ENCODE measurements at places on chromosomes 12 and 14.
A peak's percentile ranks its signal among the peaks of the same experiment; 100 is the strongest.

DNA sequence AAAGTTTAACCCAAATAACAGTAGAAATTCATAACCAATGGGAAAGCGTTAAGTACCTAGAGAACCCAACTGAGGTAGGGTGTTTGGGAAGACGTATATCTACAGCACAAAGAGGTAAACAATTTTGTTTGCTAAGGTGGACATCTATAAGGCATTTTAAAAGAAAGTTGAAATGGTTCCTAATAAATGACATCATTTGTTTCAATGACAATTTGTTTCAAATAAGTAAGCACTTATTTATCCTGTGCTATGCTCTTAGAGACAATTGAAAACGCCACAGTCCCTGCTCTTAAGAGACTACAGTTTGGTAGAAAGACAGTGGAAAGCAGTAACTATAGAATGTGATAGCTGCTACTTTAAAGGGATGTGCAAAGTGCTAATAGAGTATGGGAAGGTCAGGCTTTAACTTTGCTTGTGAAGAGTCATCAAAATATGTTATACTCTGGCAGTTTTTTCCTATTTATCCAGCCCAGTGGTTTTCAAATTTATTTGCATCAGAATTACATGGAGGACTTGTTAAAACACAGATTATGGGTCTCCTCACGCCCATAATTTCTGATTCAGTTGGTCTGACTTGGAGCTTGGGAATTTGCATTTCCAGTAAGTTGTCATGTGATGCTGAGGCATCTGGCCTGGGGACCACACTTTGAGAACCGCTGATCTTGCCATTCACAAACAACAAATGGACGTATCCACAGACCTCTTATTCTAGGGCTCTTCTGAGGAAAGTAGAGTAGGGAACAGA is 19.6 kb upstream of the SMCO2 start:
- DNase-seq = no peak

- peak; percentile 84 for DNase-seq
Observed at GRCh38 chr14:64196814-64197411, 97.3 kb downstream of the ESR2 start.

DNA sequence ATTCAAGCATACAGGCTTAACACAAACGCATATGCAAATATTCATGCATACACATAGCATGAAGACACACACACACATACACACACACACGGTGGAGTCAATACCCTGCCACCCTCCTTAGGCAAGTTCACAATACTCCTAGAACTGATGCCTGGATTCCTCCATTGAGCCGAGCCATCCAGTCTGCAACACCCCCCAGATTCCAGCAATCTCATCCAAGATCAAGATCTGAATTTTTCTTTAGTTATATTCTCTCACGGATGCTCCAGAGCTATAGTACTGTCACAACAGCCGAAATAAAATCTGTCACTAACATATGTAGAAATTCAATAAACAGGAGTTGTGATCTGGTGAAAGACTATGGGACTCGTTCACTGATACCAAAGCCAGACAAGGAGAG is 110.8 kb downstream of the NUAK1 start:
- DNase-seq = no peak

GRCh38 chr14:63453443-63453936 is 89.7 kb downstream of the PPP2R5E start:
- no peak for DNase-seq

GRCh38 chr14:95901054-95901453 is 24.4 kb downstream of the TUNAR start:
- DNase-seq = no peak

GRCh38 chr12:10069099-10069498 is 29.7 kb downstream of the CLEC1A start:
- DNase-seq = no peak

DNA sequence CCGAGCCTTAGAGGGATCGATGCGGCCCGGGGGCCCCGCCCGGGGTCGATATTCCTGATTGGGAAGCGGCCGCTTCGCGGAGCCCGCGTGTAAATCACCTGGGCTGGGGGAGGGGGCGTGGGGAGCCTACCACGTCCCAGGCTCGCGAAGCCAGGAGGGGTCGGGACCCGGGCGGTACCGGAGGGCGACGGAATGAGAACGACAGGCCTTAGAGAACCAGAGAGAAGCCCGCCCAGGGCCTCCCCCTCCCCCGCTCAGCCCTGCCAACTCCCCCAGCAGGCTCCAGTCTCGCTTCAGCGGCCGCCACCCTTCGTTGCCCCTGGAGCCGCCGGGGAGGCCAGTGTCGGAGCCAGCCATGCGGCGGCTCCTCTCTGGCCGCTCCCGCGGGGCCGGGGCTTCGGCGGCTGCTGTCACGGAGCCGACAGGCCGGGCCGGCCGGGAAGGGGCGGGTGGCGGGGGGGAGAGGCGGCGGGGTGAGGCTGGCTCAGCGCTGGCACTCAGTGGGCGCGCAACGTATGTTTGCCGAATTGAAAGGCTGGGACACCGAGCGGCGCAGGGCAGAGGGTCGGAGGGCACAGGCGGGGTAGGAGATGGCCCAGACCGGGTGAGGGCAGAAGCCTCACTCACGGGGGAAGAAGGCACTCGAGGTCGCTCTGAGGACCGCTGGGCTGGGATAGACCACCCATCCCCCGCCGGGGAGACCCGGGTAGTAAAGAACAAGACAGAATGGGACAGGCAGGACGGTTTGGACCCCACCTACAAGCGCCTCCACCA is 1.4 kb upstream of the DNAJC22 start:
- peak; percentile 81 for DNase-seq

DNA sequence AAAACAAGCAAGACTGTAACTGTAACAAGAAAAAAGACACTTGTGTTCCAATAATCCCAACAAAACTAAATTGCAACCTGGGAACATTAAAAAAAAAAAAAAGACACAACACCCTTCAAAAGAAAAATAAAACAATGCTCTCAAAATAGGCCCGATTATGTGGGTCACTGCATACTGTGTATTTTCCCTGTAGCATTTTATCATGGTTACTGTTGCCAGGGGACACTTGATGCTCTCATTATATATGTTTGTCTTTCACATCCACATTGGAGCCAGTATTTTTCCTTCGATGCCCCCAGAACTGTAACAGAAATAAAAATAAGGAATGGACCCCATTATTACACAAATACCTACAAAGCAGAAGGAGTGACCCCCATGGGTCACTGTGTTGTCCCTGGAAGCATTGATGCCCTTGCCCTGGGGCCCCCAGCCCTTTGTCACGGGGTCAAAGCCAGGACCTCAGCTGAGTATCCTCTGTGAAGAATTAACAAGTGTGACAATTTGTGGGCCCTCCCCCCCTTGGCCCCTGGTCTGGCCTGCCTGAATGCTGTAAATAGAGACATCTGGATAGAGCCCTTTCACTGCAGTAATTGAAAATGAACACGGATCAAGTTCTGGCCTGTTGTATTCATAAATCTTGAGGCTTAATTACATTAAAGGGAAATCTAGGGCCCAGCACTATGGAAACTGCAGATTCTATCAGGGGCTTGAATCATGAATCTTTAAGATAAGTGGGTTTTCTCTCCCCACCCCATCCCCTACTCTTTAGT is 72.8 kb downstream of the C12orf42 start:
- no peak for DNase-seq

- DNase-seq = peak; percentile 81
Observed at GRCh38 chr12:20444595-20445170, 76.3 kb downstream of the PDE3A start.

GRCh38 chr14:34038358-34039057 is 87.6 kb upstream of the EGLN3 start:
- DNase-seq = no peak

GRCh38 chr12:95944108-95944704 is 1.1 kb downstream of the AMDHD1 start:
- DNase-seq = no peak

GRCh38 chr12:121651320-121651719 is 18.1 kb downstream of the MORN3 start:
- DNase-seq = no peak

- peak; percentile 37 for DNase-seq
Observed at GRCh38 chr12:52659951-52660350, 7.9 kb upstream of the KRT2 start.

- no peak for DNase-seq
Observed at GRCh38 chr14:26174395-26174794, 423.4 kb downstream of the NOVA1 start.

DNA sequence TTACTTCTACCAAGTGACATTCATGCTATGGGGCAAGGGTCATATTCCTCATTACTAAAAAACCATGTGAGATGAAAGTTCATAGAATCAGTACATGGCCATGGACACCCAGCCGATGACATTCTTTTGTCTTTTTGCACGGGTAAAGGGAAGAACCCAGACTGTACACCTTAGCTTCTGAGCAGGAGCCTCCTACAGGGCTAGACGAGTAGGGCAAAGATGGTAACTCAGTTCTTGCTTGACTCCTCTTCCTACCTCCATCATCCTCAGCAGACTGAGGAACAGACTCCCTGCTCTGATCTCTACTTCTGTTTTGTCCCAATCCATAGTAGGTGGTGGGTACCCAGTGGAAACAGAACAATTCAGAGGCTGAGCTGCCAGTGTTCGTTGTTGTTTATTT is 281.3 kb downstream of the NPAS3 start:
- no peak for DNase-seq
